ENCODE measurements at places on chromosomes 11 and 22.
A peak's percentile ranks its signal among the peaks of the same experiment; 100 is the strongest.

DNA sequence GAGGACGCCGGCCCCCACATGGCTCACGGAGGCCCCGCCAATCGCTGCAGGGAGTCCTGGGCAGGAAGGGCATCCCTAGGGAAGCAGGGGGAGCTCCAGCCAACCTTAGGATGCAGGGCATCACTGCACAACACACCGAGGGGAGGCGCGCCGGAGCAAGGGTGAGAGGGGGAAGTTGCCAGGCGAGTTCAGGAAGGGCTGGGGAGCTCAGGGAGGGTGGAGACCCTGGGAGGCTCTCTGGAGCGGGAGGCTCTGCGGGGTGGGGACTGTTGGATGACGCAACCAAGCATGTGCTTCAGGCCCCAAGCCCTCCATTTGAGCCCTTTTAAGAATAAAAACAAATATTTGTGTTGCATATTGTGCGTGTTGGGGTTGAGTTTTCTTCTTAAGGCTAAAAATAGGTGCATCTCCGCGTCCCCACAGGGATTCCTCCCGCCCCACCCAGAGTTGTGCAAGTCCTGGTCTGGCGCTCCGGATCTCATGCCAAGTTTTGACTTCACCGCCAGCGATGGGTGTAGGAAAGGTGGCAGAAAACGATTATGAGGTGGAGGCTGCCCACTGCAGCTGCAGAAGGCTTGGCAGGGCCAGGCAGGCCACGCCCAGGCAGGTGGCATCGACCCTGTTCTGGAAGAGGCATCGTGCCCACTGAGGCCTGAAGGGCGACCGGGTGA lies 65.2 kb downstream of the WNT7B start:
- DNase-seq = no peak

DNA sequence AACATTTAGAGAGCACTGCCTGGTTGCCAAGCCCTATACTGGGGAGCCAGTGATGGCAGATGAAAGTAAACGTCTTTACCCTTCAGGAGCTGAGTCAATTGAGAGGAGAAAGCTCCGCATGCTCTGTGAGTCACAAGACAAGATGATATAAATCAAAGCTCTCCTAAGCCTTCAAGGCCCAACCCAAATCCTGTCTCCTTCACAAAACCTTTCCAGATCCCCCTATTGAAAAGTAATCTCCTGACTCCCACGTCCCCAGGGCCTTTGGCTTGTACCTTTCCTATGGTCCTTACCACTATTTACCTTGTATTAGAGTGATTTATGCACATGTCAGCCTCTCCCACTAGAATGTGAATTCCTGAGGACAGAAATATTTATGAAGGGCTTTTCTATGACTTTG lies 230.1 kb upstream of the TENM4 start:
- no peak for DNase-seq

- no peak for DNase-seq
These were observed 55.9 kb downstream of the KCNC1 start for GRCh38 chr11:17790453-17790852.

- DNase-seq = no peak
These were observed 125.5 kb downstream of the BBOX1 start for GRCh38 chr11:27166130-27166529.

GRCh38 chr11:116167706-116168458 lies 604.9 kb downstream of the BUD13 start:
- DNase-seq = no peak

- DNase-seq = no peak
These were observed 31.9 kb upstream of the SMIM38 start for GRCh38 chr11:69123593-69124545.

- DNase-seq = peak; percentile 52
These were observed 103.6 kb upstream of the HSD17B12 start for GRCh38 chr11:43576803-43577521.

GRCh38 chr22:19127329-19128008 lies 3.6 kb upstream of the TSSK2 start:
- no peak for DNase-seq

GRCh38 chr11:5722622-5723021 lies 13.6 kb upstream of the OR56B1 start:
- DNase-seq = peak; percentile 6
